Uterus (tissue), 4 donors: ENCODE measurements at places on chromosomes 3 and 15. TPM values are rescaled to one million over a fixed set of nuclear protein-coding genes. Genes with fewer than 3 reads are reported as not detected.

MB21D2 gene
- total RNA-seq = 5.0 TPM

CPNE4 gene
- total RNA-seq = not detected

CSNK1G1 gene
- total RNA-seq = 41.8 TPM

P2RY13 gene
- total RNA-seq = 1.2 TPM

GLDN gene
- 11.8 TPM for total RNA-seq

BFSP2 gene
- total RNA-seq = not detected

CPEB1 gene
- 2.4 TPM for total RNA-seq

IRAK2 gene
- 3.5 TPM for total RNA-seq

CAND2 gene
- 6.8 TPM for total RNA-seq

GOLGA6A gene
- 0.58 TPM for total RNA-seq

ECE2 gene
- not detected for total RNA-seq

CLDN11 gene
- 5.4 TPM for total RNA-seq

ULK3 gene
- 34.5 TPM for total RNA-seq

GPR160 gene
- total RNA-seq = 2.6 TPM

C3orf33 gene
- total RNA-seq = 0.88 TPM

FSIP1 gene
- total RNA-seq = 0.77 TPM

EFHB gene
- total RNA-seq = not detected

ANKRD63 gene
- not detected for total RNA-seq

CFAP20DC gene
- not detected for total RNA-seq

AGTR1 gene
- total RNA-seq = 41.2 TPM

DNASE1L3 gene
- 2.4 TPM for total RNA-seq
